ENCODE measurements at places on chromosomes 1 and 21.

DNA sequence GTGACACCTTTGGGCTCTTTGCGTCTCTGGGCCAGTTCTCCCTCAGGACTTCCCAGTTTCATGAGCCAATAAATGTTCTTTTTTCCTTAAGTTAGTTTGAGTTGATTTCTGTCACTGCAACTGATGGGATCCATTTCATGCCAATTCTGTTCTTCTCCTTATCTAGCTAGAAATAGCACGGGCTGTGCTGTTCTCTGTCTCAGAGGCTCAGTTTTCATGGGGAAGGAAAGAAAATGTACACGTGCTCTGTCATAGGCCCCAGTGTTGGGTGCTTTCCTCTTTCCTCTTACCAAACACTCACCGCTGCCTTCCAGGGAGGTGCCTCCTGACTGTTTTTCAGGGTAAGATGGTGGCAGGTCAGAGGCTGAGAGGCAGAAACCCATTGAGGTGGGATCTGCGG is 43.2 kb upstream of the ACTL8 start:
- no peak for DNase-seq

DNA sequence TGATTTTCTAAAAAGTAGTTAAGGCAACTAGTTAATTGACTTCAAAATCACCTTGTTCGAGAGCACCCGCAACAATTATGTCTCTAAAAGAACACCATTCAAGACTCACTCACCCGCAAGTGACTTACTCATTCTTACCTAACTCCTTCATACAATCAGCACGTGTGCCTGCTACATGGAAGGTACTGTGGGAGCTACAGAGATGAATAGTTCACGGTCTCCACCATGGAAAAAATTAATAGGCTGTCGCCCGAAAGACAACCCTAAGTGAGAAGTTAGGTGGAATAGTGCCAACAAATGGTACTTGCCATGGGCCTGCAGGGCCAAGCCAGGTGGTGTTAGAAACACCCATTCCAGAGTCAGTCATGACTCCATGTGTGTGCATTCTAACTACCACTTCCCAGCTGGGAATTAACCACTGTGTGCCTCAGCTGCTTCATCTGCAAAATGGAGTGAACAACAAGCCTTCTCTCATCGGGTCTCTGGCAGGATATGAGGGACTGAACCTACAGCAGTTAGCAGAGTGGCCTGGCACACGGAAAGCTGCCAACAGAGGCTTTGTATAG is 7.1 kb downstream of the SSBP3 start:
- no peak for DNase-seq

DNA sequence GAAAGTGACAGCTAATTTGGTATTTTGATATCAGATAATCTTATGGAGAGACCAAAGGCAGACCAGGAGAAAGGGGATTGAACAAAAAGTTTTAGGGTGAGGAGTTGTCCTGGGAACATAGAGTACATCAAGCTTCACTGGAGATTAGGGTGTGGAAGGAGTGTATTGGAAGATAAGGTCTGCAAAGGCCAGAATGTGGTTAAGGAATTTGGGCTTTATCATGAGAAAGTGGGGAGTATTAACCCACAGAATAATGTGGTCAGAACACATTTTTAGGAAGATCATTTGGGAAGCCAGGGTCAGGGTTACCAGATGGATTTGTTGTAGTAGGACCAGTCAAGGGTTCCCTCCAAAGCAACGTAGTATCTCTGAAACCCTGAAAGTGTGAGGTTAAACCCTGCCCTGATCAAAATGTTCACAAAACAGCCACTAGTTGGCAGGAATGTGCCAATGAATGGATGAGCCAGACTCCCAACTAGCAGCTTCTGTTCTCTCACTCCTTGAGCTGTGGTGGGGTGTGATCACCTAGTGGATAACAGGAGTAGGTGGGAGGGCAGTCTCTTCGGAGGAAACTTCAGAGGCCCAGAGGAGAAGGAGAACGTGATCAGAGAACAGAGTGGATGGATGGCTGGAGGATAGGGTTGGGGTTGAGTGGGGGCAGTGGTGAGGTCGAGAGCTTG is 35.8 kb downstream of the SLC2A1 start:
- no peak for DNase-seq

- no peak for DNase-seq
These were observed 401.3 kb downstream of the HHAT start for GRCh38 chr1:210730023-210730422.

DNA sequence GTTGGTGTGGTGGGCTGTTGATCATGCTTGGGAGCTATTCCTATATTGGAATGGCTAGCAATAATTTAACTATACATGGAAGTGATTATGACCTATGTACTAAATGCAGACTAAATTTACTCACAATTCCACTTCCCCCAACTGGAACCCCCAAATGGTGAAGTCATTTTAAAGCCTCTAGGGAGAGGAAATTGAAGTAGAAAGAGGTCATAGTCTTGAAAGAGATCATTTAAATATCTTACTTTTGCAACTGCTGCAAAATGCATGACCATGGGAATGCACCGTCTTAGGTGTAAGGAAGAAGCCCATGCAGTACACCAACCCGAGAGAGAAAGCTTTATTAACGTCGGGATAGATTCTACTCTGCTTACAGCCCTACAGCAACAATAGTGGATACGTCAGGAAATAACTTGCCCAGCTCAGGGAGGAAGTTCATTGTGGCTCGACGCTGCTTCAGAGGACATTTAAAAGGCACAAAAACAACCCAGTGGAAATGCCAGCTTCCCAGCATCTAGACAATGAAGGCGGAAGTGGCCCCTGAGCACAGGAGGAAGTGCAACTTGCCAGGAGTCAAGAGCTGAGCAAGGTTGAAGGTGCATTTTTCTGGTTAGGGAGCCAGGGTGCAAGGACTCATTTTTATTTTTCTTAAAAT is 26.5 kb downstream of the CYYR1 start:
- no peak for DNase-seq

- peak; percentile 73 for DNase-seq
These were observed 61.4 kb upstream of the DIRAS3 start for GRCh38 chr1:68111519-68112436.

DNA sequence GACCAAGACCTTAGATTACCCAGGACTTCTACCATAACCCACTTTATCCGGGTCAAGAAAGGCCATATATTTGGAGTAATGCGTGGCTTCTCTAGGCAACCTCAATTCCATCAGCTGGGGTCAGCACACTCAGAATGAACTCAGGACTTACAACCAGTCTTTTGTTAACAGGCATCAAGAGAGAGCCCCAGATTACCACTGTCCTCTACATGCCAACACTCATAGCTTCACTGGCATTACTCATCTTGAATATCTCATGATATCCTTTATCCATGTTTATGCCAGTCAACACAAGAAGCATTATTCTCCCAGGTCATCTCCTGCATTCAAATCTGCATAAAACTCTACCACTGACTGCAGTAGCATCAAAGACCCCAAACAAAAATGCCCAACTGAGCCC is 6.6 kb upstream of the FCGR2A start:
- no peak for DNase-seq

DNA sequence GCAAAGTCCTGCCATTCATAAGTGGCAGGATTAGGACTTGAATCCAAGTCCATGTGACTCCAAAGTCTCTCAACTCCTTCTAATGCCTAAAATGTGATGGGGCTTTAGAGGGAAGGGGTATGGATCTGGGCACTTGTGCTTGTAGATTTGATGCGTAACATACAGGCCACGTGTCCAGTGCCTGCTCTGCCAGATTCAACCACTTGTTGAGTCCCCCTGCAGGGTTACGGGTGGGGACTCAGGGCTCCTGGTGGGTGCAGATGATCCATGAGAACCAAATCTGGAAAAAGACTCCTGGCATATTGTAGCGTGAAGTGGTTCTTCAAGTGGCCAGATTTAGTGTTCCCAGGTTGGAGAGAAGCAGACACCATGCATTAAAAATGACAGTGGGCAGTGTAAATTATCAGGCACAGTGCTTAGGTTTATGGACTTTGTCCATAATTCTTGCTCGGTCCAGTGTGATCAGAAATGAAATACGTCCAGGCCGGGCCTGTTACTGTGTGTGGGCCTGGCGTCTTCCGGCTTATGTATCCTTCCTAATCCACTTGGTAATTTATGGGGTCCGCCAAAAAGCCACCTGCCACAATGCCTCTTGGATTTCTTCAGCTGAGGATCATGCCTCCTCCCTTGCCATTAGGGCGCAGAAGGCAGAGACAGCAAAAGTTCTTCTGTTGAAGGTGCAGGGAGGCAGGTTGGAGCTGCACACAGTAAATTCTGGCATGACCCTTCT is 51.2 kb upstream of the LRP8 start:
- no peak for DNase-seq

DNA sequence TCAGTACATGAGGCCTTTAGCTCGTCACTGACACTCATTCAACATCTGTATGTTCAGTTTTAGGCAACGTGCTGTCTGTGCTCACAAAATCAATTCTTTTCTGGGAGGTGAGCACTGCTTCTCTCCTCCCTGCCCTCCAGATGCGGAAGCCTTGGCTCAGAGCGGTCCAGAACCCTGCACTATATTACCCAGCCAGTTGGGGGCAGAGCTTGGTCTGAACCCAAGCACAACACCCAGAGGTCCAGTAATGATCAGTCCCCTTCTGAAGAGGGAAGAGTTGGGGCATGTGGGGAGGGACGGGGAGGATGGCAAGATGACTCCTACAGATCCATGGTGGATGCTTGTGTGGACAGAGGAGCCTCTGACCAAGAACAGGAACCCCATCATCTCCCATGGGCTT is 5.6 kb upstream of the DSCAM start:
- DNase-seq = no peak

GRCh38 chr1:20508411-20508771 is 440 bp upstream of the MUL1 start:
- no peak for DNase-seq

- DNase-seq = no peak
These were observed 41.3 kb downstream of the ADAMTS5 start for GRCh38 chr21:26925636-26926035.

DNA sequence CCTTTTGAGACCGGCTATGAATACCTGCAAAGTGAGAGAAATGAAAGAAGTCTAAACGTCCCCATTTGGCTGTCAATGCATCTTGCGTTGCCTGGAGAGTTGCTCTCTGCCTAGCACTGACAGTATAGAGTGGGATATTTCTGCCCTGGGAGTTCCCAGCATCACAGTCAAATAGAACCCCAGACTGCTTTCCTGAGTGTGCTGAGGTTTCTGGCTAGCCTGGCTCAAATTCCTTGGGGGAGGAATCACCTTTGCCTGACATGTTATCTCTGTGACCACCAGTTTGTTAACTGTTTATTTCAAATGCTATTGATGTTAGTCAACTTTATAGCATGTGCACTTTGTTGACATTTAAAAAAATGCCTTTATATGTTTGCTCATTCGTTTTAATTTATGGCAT is 212.0 kb upstream of the FAM78B start:
- no peak for DNase-seq

DNA sequence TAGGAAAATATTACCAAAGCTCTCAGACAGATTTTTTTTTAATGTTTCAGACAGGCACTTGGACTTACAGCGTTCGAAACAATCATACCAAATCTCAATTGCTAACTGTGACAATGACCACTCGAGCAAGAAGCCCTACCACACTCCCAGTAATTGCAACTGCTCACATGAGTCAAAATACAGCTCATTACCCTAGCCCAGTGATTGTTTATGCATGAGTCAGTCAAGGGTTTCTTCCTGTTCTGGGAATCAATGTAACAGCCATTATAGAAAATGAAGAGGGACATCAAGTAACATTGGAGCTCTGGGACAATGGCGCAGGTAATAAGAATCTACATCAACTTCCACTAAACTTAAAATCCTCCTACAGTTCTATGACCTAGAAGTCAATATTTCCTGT is 56.1 kb upstream of the SH3GLB1 start:
- no peak for DNase-seq

DNA sequence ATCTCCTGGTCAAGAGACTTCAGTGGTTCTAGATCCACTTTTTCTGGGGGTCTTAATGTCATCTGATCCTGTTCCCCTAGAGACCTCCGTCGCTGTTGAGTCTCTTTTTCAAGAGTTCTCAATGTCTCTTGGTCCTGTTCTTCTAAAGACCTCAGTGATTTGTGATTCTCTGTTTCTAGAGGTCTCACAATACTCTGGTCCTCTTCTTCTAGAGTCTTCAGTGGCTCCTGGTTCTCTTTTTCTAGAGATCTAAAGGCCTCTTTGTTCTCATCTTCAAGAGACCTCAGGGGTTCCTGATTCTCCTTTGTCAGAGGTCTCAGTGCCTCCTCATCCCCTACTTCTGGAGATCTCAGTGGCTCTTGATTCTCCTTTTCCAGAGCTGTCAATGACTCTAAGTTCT is 5.4 kb downstream of the NES start:
- no peak for DNase-seq

- no peak for DNase-seq
These were observed 6.4 kb upstream of the C1orf21 start for GRCh38 chr1:184380468-184380867.

DNA sequence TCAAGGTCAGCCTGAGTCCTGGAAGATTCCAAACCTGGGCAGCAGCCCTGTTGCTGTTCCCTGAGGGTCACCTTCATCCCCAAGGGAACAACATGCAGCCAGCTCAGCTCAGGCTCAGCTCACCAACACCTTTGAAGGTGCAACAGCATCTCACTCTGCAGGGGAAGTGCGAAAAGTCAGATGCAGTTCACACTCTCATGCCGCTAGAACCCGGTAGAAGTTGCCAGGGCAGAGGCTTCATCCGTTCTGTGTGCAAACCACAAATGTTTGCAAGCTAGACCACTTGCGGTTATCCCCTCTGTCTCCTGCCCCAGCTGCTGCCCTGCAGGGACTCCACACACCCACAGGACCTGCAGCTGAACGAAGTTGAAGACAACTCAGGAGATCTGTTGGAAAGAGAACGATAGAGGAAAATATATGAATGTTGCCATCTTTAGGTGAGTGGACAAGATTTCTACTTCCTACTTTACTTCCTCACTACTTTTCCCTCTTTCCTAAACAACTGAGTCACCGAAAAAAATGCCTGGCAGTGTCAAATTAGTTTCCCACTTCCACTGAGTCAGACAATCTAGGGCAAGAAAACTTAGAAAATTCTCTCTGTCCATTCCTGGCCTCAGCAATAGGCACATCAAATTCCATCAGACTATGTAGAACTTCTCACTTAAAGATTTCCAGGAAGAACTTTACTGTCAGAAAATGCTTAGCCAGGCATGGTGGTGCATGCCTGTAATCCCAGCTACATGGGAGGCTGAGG is 1.8 kb upstream of the FCRL6 start:
- DNase-seq = no peak

DNA sequence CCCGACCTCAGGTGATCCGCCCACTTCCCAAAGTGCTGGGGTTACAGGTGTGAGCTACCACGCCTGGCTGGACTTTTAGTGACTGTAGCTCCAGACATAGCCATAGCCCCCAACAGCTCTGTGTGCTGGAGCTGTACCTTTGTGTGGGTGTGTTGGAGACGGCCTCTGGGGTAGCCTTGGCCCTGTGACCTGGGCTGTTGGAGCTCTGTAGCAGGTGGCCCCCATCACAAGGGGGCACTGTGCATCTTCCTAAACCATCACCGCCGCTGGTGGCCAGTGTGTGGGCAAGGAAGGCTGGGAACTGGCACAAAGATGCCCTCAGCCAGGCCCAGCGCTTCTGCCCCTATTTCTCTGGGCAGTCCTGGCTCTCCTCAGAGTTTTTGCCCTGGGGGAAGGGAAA is 38.4 kb upstream of the FOXO6 start:
- DNase-seq = peak; percentile 91
